Activated T-helper 1 cell treated with anti-CD3 and anti-CD28 coated beads, Interleukin-2, amount 50 U/mL, for 16 hours (primary cell): ENCODE measurements at places on chromosomes 3 and 15.

- DNase-seq = no peak
Measured at GRCh38 chr3:40169983-40170382, 139.5 kb upstream of the EIF1B start.

- DNase-seq = no peak
Measured at GRCh38 chr3:160150525-160150924, 74.7 kb upstream of the C3orf80 start.

DNA sequence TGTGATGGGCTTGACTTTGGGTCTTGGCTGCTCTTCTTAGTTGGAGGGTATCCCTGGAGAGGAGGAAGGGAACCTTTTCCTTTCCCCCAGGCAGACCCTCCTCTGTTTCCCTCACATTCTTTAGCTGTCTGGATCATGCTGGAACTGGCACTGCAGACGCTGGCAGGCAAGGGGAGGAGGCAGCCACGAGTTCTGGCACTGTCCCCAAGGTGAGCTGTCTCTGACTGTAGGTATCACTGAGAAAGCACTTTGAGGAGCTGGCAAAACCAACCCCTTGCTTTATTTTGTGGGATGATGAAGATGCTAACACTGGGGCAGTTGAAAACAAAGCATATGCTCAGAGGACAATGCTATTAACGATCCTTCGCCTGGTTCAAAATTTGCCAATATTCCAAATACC lies 175.0 kb downstream of the SOX2 start:
- DNase-seq = no peak

- no peak for DNase-seq
Measured at GRCh38 chr3:5675319-5675718, 487.8 kb downstream of the EDEM1 start.

- DNase-seq = no peak
Measured at GRCh38 chr15:71634820-71635560, 175.4 kb upstream of the NR2E3 start.

DNA sequence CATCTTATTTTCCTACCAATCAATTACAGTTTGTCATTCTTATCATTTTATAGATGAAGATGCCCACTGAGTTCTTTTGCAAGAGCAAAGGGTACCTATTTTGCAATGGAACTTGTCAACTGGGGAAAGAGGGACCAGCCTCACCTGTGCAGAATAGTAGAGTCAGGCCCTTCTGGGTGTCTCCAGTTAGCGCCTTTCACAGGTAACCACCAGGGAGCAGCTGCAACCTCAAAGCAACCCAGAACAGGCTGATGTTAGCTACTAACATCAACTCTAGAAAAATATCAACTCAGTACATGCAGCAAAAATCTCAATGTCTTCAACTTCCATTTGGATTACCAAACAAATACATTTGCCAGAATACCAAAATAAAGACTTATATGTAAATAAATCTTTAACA lies 47.1 kb downstream of the SUMF1 start:
- no peak for DNase-seq

- DNase-seq = no peak
Measured at GRCh38 chr3:58190291-58190690, 20.5 kb downstream of the DNASE1L3 start.

DNA sequence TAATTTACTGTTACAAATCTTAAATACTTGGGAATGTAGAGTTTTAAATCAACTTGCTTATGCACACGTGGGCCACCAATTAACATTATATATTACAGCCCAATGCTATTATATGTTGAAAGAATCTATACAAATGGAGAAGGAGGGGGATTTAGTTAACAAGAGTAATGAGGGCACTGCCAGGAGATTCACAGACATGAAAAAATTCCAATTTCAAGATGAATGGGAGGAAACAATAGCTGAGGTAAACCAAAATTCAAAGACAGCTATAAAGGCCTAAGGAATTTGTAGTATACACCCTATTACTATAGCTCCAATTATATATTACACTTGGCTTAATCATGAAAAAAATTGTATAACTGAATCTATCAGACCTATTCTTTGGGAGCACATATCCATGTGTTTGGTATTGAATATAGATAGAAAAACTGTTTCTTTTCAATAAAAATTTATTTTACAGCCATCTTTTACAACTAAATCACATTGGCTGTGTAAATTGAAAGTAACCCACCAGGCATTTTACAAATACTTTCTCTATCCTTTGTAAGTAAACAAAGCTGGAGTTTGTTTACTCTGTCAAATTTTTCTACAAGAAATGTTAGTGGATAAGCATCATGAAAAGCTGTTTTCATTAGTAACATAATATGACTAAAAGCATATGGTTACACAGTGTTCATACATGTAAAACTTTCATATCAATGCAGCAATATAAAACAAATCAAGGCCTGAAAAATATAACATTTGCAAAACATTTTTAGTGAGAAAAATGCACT lies 1045.8 kb downstream of the ROBO1 start:
- DNase-seq = no peak

DNA sequence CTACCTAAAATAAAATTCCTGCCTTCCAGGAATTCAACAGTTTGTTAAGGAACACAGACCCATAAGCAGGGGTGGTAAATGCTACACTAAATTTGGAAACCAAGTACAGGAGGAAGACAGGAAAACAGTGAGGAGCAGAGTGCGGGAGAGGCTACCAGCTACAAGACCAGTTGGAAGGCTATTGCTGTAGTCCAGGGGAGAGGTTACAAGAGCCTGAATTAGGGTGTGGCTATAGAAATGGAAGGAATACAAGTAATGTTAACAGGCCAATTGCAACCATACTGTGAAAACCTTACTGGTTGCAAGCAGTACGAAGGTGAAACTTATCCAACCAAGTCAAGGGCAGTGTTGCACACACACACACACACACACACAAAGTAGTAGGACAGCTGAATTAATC lies 880 bp upstream of the ARMC8 start:
- DNase-seq = no peak

DNA sequence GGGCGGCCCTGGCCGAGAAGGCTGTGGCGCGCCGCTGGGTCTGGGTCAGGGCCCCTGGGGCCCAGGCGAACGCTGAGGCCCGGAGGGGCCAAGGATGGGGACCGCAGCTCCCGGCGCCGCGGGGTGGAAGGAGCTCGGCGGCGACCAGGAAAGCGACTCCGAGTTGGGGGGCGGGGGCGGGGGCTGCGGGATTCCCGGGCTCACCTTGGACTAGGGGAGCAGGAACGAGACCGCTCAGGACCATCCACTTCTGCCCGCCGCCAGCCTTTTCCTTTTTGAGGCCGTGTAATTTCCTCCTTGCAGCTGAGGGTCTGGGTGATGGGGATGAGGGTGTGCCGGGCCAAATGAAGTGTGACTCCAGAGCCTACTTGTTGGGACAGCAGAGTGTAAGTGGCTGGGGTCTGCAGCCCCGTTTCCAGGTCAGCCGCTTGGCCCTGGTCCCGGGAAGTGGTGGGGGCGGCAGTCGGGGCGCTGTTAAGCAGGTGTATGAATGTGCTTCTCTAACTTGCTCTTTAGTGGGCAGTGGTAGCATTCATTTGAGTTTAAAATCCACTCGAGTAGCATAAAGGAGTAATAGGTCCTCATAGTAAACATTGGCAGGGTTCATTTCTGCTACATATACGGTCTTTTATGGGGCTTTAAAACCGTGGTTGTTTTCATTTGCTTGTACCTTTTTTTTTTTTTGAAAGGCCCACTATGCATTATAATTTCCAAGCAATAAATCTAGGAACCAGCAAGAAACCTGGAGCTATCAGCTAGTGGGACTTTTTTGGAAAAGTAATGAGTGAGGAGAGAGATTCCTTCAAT lies 717 bp downstream of the PXK start:
- DNase-seq = no peak

DNA sequence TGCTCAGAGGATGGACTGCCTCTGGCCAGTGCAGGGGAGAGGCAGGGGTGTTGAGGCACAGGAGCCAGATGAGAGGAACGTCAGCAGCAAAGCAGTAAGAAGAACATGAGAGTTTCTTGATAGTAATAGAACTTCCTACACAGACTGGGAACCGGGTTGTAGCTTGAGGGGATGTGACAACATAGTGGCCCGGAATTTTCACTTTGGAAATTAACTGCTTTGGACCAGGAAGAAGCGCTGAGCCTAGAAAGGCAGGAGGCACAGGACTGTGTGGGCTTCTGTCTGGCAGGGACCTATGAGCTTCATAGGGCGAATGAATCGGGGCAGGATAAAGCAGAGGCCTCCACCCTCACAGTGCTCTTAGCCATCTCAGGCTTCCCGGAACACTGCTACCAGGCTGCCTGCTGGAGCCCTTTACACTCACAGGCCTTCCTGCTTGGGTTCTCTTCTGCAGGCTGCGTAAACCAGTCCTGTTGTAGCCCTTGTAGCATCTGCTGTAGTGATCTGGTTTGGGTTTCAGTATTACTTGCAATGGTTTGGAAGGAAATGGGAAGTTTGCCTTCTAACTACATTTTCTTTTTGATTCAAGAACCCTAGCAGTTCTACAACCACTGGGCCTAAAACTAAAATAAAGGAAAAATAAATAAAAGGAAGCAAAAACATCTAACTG lies 3.3 kb upstream of the ADPGK start:
- DNase-seq = no peak

GRCh38 chr15:47194718-47195117 lies 522.6 kb upstream of the SEMA6D start:
- no peak for DNase-seq

- DNase-seq = no peak
Measured at GRCh38 chr15:33200444-33200843, 5.9 kb upstream of the FMN1 start.

- DNase-seq = no peak
Measured at GRCh38 chr15:101046826-101047225, 127.7 kb downstream of the LRRK1 start.
